ENCODE measurements at places on chromosomes 2 and 18.

DNA sequence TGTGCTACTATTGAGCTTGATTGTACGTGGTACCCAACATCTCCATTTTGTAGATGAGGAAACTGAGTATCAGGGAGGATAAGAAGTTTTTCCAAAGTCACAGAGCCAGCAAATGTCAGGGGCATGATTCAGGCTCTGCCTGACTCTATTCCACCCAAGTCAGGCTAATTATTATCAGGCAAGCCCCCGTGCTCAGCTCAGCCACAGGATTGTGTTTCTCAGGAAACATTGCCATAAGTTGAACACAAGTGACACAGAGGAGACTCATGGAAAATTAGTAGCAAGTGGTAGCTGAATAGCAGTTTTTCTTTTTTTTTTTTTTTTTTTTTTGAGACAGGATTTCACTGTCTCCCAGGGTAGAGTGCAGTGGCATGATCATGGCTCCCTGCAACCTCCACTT lies 260.5 kb downstream of the C1D start:
- DNase-seq = no peak

DNA sequence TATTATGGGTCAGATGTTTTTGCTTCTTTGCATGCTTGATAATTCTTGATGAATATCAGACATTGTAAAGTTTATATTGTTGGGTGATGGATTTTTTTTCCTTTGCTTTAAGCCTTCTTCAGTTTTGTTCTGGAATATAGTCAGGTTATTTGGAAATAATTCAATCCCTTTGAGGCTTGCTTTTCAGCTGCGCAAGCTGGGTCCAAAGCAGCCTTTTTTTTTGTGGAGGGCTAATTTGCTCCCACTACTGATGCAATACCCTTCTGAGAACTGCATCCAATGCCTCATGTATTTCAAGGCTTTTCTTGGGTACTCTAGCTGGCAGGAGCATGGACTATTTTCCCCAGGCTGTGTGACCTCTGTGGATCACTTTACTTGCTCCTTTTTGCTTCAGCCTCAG lies 245.9 kb downstream of the AGPS start:
- no peak for DNase-seq

- DNase-seq = no peak
These were observed 71.5 kb downstream of the COLEC12 start for GRCh38 chr18:429030-429429.

DNA sequence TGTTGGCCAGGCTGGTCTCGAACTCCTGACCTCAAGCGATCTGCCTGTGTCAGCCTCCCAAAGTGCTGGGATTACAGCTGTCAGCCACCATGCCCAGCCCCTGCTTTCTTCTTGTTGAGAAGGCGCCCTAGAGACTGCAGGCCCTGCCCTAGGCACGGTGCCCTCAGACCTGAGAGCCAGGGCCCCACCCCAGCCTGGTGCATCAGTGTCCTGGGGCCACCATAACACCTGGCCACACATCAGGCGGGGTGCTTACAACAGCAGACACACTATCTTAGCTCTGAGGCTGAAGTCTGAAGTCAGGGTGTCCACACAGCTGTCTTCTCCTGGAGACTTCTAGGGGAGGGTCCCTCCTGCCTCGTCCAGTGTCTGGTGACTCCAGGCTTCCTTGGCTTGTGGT lies 120.6 kb downstream of the NDUFA10 start:
- no peak for DNase-seq

DNA sequence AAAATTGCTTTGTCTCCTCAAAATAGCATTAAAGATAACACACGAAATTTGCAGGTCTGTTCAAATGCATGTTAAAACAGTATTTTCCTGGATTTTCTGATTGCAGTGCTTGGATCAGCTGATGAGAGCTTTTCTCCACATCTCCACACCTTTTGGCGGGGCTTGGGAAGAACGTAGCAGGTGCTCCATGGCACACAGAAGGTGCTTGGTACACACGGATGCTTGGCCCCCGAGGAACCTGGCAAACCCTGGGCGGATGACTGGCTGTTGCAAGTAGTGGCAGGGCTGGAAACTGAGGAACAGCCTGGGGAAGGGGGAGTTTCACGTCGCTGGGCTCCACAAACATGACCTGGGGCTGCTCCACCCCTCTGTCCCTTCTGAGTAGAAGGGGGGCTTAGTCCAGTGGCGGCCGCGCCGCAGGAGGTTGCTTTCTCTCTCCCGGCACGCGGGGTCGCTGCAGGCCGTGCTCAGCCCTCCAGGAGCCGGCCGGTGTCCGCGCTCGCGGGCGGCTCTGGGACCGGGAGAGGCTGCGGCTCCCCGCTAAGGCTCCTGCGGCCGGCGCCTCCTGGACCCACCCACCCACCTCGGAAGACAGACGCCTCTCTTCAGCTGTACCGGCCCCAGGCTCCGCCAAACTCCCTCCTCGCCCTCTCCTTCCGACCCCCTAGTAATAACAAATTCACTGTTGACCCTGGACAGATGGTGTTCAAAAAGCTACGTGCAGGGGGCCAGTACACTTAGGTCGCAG lies 69.3 kb downstream of the MARCO start:
- DNase-seq = peak; percentile 24

DNA sequence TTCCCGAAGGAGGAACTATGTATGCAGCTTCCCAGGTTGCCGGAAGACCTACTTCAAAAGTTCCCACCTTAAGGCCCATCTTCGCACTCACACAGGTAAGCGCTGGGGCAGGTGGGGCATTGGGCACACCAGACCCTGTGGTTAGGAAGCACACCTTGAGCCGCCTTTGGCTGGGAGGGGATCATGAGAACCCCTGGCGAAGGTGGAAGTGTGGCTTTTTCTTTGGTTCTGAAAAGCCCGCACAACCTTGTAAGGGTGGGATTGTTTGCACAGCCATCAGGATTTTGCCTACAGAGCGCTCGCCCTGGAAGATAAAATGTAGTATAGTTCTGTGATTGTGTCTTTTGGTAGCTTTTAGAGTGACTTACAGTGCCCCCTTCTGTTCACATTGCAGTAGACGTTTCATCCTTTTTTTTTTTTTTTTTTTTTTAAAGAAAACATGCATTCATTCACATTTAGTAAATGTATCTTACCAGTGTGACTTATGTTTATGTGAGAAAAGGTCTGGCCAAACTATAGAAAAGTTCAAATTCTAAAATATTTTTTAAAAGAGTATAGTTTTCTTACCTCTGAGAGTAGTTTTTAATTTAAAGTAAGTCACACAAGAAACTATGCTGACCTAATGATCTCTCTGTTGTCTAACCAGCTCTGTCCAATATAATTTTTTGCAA lies 5.3 kb downstream of the KLF11 start:
- peak; percentile 66 for DNase-seq

GRCh38 chr2:226115102-226115831 lies 684.4 kb downstream of the IRS1 start:
- DNase-seq = no peak

DNA sequence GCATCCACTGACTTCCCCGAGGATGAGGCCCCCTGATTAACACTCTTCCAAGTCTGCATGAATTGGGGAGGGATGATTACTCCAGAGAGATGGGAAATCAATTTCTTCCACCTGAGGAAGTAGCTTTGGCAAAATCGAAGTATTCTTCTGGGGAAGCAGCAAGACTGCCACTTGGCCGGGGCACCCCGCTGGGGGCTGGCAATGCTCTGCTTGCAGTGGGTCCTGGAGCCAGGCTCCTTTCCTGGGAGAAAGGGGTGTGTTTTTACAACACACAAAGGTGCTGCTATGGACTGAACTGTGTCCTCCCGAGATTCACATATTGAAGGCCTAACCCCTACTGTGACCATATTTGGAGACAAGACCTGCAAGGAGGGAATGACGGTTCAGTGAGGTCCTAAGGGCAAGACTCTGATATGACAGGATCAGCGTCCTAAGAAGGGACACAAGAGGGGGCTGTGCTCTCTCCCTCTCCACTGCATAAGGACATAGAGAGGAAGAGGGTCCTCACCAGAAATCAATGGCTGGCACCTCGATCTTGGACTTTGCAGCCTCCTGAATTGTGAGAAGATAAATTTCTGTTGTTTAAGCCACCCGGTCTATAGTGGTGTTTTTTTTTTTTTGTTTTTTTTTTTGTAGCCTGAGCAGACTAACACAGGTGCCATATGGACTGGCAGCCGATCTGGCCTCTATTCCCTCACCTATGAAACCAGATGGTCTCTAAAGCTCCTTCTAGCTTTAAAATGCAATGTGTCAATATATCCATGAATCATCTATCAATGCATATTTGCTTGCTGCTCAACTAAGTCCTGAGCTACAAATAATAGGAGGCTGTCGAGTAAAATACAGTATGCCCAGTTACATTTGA lies 3.6 kb upstream of the SMARCAL1 start:
- DNase-seq = no peak

DNA sequence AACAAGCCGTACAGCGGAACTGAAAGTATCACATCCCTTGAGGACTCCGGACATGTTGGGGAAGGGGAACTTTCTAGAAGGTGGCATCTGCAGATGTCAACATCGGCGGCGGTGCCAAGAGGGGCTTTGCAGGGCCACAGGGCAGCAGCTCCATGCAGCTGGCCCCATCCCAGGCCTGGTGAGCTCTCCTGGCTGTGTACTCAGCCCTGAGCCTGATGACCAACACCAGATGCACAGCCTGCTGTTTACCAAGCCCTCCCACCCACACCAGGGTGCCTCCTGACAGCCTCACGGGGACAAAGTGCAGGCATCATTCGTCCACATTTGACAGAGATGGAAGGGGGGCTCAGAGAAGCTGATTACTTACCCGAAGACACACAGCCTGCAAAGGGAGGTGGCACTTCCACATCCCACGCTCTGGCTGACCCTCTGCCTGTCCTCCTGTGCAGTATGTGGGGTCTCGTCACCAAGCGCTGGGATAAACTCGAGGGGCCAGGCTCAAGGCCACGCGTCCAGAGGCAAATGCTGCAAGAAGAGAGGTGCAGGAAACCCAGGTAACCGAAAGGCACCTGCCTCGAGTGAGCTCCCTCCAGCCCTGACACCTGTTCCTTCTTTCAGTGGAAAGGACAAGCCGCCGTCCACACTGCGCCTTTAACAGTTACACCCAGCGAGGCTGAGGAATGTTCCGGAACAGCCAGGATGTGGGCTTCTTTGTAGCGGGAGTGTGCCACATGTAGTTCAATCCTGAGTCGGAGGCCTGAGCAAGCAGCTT lies 69.0 kb upstream of the ASAP2 start:
- DNase-seq = no peak

- DNase-seq = no peak
These were observed 44.4 kb upstream of the CTLA4 start for GRCh38 chr2:203823173-203823572.

DNA sequence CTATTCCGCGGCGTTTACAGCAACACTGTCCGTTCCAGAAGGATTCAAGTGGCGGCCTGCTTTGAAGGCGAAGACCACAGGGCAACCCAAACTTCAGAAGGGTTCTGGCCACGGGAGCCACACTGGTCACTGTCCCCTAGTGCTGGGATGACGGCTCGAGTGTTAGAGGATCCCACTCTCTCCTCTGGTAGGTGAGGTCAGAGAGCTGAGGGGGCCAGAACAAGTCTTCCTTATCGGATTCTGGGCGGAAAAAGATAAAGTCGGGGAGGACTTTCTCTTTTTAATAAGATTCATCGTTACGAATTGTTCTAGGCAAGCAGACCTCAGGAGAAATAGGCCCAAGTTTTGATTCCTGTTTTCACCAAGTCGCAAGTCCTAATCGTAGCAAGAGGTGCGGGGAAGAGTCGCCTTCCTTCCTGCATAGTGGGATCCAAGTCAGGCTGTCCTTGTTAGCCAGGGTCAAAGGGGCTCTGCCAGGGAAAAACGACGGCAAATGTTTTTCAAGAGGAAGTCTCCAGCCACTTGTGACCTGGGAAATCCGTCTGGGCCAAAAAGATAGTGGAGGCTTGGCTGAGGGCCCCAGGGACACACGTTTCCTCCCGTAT lies 864 bp upstream of the MYL12A start:
- peak; percentile 61 for DNase-seq

GRCh38 chr2:173914055-173914927 lies 50.9 kb downstream of the SP3 start:
- DNase-seq = no peak

DNA sequence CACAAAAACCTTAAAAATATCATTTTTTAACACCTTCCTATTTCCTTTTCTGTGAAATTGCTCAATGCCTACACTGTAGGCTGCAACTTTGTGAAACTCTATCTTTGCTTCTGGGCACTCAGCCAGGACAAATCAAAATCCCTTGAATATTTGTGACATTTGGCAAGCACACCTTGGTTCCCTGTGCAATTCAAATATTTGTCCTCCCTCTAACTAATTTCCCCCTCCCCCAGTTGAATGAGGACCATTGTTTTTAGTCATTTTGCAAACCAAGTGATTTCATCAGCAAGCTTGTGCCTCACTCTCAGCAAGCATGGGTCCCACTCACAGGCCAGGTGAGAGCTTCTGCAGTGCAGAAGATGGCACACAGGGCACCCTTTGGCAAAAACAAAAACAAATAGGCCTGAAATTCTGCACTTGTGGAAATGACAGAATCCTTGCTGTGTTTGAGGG lies 541.5 kb downstream of the CNTNAP5 start:
- DNase-seq = no peak

GRCh38 chr2:36058076-36058475 lies 297.5 kb upstream of the CRIM1 start:
- no peak for DNase-seq

DNA sequence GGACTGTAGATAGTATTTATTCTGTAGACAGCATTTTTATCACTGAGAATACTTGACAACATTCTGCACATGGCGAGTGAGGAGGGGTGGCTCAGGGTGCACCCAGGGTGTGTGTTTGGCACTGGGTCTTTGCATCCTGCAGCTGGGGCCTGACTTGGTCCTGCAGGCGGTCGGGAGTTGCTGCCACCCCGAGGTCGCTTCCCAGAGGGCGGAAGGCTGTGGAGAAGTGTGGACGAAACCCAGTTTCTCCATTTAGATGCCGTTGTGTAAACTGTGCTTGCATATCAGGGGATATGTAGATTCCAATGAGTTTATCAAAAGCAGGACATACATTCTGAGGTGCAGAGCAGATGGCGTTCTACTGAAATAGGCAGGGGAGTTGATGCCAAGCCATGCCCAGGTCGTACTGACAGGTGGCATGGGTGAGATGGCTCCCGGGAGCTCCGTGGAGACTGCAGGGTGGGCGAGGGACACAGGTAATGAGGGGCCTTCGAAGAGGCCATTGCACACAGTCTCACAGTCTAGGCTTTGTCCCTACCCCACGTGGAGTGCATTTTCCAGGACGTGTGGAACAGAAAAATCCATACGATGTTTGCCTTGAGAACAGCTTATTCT lies 74.5 kb downstream of the RTP5 start:
- no peak for DNase-seq

DNA sequence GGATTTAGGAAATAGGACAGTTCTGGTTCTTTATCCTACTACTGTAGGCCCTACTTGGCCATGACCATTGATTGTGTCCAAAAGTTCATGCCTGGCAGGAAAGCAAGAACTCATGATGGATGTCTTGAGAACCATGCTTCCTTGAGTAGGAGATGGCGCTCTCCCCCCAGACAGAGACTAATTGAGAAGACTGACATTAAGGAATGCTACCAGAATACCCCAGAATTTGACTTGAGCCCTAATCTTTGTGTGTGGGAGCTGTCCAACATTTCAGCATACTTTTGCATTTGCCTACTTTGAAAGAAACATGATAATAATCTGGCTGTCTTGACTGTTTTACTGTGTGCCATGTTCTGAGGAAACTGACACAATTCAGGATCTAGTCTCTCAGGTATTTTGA lies 23.3 kb downstream of the MAPRE3 start:
- DNase-seq = no peak

Measured in globus pallidus (tissue), 1 donor.